Posterior cingulate gyrus (tissue), 11 donors: ENCODE measurements at places on chromosomes 6 and 20.

DNA sequence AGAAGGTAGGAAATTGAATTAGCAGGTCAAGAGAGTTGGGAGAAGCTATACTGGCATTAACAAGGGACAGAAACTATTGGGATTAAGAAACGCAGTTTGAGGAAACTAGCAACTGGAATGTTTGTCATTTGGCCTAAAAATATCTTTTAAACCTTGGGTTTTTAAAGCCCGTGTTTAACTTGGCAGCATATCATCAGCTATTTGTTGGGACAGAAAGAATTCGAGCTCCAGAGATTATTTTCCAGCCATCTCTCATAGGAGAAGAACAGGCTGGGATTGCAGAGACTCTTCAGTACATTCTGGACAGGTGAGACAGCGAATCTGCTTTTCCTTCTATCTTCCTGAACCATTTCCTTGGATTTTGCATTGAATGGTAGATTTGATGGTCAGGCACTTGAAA lies 17.8 kb downstream of the ACTR5 start:
- DNase-seq: no peak

GRCh38 chr6:6402591-6402990 lies 82.1 kb upstream of the F13A1 start:
- no peak for DNase-seq

DNA sequence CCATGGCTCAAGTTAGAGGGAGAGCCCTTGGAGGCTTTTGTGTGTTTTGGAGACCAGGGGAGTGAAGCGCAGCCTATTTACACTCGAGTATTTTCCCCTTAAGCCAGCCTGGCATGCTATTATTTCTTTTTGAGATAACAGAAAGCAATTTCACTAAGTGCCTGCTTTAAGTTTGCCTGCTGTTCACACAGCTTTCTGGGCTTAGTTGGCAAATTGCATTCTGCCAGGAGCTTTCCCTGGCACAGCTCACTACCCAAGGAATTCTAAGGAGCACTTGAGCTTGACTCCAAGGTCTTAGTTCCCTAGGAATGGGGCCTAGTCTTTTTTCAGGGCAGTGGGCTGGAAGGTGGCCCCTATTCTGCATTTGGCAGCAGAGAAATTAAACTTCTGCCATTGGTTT lies 19.0 kb upstream of the ASXL1 start:
- DNase-seq: no peak

GRCh38 chr6:31621991-31622390 lies 1.5 kb downstream of the PRRC2A start:
- DNase-seq: no peak

DNA sequence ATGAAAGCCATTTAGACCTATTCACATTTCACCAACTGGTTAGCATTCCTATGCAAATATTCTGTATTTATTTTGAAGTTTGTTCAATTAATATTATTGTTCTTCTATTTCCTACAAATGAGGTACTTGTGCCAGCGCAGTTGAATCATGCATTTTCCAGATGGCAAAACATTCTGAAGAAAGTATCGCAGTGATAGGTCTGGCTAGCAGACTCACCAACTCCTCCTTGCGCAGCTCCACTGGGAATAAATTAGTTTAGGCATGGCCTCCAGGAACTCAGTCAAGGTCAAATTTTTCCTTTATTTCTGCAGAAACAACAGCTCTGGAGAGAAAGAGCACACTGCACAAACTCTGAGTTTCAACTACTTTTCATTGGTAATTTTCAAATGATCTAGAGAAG lies 437.7 kb downstream of the COL12A1 start:
- DNase-seq: no peak

GRCh38 chr6:126268092-126268491 lies 71.8 kb upstream of the CENPW start:
- no peak for DNase-seq

DNA sequence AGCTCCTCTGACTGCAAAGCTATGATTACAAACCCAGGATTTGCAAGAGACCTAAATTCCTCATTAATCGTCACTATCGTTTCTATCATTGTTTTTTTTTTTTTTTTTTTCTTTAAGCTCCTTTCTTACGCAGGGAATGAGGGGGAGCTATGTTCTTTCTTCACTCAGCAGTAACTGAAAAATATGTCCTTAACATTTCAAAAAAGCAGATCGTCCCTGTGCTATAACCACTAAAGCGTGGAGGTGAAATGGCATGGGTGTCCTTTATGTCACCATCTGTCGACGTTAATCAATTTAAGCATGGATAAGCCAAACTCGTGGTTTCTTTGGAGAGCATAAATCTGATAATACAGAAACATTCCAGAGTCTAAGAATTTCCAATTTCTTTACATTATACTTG lies 67.9 kb upstream of the TRAF3IP2 start:
- DNase-seq: no peak

GRCh38 chr6:26016963-26017631 lies 54.5 kb downstream of the TRIM38 start:
- no peak for DNase-seq

- no peak for DNase-seq
Observed at GRCh38 chr20:40438161-40438830, 250.7 kb downstream of the MAFB start.

GRCh38 chr6:106870069-106870468 lies 104.5 kb downstream of the CD24 start:
- DNase-seq: no peak

- no peak for DNase-seq
Observed at GRCh38 chr6:72381076-72381475, 240.8 kb upstream of the KCNQ5 start.

GRCh38 chr20:46959081-46959692 lies 64.5 kb downstream of the EYA2 start:
- DNase-seq: no peak

GRCh38 chr20:35739294-35740163 lies 2.5 kb downstream of the RBM39 start:
- DNase-seq: no peak

GRCh38 chr6:90703336-90703735 lies 116.5 kb upstream of the MAP3K7 start:
- DNase-seq: no peak

DNA sequence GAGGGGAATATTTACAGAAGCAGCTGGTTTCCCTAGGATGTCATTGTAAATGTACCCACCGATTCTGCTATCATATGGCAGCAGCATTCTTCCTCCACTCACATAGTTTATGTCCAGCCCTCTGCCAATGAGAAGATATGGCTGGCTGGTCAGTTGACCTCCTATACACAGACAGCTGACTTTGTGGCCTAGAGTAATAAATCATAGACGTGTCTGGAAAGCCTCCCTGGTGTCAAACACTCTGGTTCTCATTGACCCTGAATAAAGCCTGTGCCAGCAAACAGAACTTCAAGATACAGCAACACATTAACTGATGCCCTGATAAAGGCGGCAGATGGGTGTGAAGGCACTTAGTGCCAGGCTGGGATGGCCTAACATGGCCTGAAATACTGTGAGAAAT lies 52.6 kb downstream of the GPR63 start:
- DNase-seq: no peak

DNA sequence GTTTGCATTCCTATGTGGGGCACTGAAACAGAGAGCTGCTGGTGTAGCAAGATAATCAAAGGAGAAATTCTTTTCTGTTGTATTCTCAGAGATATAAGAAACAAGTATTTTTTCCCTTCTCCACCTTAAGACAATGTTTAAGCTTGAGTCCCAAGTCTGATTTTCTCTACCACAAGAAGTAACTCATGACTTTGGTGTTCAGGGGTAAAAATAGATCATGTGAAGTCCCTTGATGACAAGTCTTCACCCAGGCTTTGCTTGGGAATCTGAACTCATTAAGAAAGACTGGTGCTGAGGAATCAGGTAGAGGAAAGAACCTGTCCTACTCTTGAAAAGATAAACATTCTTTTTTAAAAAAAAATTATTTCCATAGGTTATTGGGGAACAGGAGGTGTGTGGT lies 205.6 kb downstream of the ALDH8A1 start:
- no peak for DNase-seq

DNA sequence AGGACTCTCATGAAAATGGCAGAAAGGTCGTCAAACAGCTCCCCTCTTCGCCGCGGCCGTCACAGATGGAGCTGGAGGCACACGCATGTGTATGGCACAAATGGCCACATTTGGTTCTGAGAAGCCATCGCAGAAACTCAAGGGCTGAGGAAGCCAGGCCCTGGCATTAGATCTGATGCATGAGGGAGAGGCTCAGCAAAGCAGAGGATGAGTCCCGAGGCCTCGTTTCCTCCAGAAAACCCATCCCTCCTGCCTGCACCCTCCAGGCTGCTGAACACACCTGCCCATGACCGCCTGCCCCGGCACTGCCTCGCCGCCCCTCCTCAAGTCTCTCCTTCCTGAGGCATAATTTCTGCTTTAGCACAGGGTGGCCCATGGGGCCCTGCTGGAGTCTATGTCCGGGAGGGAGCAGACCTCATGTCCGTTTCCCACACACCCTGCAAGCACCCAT lies 240.3 kb downstream of the DLL1 start:
- DNase-seq: peak; percentile 3

GRCh38 chr20:57195469-57196100 lies 70.9 kb downstream of the BMP7 start:
- DNase-seq: peak; percentile 89

GRCh38 chr6:14068133-14068532 lies 49.4 kb upstream of the CD83 start:
- DNase-seq: no peak

DNA sequence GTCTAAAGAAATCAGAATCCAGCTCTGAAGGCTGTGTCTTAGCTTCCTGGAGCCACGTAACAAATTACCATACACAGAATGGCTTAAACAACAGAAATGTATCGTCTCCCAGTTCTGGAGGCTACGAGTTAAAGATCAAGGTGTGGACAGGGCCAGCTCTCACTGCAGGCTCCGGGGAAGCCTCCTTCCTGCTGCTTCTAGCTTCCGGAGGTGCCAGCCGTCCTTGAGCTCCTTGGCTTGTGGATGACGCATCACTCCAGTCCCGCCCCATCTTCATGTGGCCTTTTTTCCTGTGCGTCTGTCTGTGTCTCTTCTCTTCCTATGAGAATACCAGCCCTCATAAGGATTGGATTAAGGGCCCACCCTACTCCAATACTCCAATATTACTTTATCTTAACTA lies 319.1 kb upstream of the QKI start:
- DNase-seq: no peak

- peak; percentile 82 for DNase-seq
Observed at GRCh38 chr20:63628246-63628975, 1.5 kb upstream of the GMEB2 start.

- DNase-seq: no peak
Observed at GRCh38 chr20:42150230-42150629, 532.1 kb upstream of the CHD6 start.

- DNase-seq: peak; percentile 50
Observed at GRCh38 chr20:26276554-26277210, 580.0 kb upstream of the ZNF337 start.

DNA sequence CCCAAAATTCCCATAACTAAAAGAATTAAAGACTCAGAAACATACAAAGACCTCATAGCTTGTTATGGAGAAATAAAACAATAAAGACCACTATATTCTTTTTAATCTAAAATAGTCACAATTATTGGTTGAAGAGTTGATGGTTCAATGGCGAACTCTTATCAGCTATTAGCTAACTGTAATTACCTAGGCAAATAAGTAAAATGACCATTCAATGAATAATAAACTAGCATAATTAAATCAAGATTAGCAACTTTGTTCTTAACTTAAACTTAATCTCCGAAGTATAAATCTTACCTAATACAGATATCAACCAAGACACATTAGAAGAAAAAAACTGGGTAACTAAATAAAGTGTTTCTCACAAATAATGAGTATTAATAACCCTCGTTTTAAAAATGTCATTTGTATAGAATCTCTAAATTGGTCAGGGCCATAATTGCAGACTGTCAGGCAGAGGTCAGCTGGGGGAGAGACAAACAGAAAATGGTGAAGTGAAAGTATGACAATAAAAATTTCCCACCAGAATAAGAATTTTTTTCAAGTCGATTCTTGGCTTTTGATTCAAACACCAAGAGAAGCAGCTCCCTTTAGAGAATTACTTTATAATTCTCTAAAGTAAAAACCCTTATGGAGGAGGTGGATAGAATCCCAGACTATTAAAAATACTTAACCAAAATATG lies 1.7 kb downstream of the FKBP5 start:
- no peak for DNase-seq

GRCh38 chr20:6613280-6613861 lies 154.1 kb upstream of the BMP2 start:
- no peak for DNase-seq

DNA sequence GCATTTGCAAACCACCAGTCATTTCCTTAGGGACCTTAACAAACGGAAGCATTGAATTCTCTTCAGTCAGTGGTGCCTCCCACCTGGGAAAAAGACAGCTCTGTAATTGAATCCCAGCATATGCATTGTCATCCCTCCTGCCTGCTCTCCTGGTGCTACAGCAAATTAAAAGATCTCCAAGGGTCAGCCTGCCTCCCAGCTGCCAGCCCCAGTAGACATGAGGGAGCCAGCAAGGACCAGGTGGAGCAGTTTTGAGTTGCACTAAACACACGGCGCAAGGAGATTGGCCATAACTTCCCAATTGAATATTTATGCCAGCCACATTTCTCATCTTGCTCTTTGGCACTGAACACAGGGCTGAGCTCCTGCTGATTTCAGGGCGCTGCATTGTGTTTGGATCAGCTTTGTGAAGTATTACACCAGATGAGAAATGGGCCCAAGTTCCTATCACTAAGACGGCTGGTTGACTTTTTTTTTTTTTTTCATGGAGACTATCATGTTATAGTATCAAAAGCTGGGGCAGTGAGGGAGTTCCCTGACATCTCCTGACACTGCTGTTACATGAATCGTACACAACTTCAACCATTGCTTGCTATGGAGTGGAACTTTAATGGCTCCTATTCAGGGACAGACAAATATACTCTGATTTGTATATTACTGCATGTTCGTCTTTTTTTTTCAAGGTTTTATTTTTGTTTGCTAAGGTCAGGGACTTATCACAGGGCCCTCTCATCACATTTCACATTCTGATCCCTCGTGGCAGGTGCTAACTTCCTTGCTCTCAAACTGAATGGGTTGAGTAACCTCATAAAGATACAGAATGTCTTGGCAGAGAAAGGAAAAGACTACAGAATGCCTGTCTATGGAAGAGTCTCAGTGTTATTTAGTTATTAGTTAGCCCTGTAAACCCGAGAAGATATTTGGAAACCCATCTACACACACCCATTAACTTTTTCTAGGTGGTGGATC lies 191.1 kb downstream of the EYA4 start:
- no peak for DNase-seq

DNA sequence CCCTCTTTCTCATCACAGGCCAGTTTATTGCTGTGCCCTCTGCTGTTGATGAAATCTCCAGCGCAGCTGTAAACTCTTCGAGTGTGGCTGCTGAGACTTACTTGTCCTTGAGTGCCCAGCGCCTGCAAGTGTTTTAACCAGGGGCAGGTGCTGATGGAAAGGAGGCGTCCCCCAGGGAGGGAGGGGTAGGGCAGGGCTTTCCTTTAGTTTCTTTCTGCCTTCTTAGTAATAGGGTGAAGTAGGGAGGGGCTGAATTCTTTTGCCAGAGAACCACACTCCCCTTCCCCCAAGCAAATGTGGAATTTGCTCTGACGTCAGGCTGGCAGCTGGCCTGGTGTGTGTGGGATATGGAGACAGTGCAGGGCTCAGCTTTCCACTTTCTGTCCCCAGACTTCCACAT lies 61.2 kb downstream of the IGF2R start:
- DNase-seq: peak; percentile 44
